ENCODE measurements at places on chromosomes 16 and 17. TPM values are rescaled to one million over a fixed set of nuclear protein-coding genes. Genes with fewer than 3 reads are reported as not detected.
A peak's percentile ranks its signal among the peaks of the same experiment; 100 is the strongest.

GRCh38 chr17:8016632-8017424, 14.4 kb downstream of the GUCY2D start:
- peak; percentile 34 for DNase-seq

DNA sequence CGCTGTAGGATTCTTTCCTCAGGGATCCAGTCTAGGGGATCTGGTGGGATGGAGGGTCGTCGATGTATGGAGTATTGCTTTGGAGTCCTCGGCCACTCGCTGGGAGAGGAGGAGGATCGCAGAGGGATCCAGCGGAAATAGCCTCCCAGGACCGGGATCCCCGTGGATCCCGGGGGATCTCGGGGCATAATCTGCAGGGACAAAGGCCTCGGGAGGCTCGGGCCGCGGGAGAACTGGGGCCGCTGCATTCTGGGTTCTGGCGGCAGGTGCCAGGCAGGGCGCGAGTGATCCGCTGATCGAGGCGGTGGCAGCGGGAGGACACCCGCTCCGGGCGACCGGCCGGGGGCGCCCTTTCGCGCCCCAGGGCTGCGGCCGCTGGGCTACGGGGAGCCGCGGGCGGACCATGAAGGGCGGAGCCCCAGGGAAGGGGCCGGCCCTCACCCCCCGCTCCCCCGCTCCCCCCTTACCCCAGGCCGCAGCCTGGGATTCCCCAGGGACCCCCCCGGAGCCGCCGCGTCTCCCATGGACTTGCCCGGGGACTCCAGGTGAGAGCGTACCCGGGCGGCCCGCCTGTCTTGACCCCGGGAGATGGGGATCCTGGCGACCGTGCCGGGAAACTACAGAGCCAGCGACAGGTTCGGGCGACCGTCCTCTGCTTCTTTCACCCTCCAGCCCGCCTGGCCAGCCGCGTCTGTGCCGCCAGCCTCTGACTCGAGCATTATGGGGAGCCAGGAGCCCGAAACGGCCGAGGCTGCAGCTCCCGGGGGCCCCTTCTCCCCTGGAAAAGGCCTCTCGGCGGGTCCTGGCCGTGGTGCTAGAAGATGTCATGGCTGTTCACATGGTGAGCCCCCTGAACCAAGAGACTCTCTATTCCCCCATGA, 604 bp downstream of the PRR14 start:
- DNase-seq: peak; percentile 71

- DNase-seq: no peak
Observed at GRCh38 chr16:53611179-53611696, 92.4 kb downstream of the RPGRIP1L start.

GRCh38 chr17:50425682-50426471, at the start of gene ACSF2:
ACSF2 (plus strand) TSS chr17:50426218; CDS start chr17:50426262, 44 bp downstream.
- peak; percentile 43 for DNase-seq

DNA sequence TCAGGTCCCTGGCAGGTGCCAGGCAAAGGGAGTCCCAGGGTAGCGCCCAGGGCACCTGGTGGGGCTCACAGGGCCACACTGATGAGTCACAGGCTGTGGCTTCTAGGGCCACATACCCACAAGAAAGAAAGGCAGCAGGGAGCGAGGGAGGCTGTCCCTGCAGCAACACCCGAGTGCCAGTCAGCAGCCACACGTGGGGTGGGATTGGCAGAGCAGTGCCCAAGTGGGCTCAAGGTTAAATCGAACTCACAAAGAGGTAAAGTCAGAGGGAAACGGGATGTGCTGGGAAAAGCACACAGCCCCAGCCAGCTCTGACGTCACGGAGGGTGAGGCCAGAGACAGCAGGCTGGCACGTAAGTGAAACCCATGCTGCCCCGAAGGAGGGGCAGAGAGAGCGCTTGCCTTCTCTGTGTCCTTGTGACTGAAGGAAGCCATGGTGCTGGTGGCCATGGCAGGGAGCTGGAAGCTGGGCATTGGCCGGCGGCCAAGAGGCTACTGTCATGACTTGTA, 33.8 kb downstream of the FA2H start:
- DNase-seq: peak; percentile 37

DNA sequence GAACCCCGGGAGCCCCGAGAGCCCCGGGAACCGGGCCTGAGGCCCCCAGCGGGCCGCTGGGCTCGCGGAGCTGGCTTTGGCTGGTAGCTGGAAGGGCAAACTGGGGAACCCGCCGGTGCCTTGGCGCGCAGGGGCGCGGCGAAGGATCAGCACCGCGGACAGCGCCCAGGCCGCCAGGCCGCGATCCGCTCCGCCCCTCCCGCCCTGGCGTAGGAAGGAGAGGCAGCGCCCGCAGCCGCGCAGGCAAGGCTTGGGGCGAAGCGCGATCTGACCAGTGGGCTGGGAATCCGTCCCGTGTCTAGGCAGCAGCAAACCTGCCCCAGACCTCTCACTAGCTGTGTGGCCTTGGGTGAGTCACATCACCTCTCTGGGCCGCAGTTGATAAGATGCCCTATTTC, 331 bp upstream of the CCDC92B start:
- DNase-seq: peak; percentile 44

- peak; percentile 30 for DNase-seq
Observed at GRCh38 chr16:81429045-81429521, 15.5 kb upstream of the CMIP start.

DNA sequence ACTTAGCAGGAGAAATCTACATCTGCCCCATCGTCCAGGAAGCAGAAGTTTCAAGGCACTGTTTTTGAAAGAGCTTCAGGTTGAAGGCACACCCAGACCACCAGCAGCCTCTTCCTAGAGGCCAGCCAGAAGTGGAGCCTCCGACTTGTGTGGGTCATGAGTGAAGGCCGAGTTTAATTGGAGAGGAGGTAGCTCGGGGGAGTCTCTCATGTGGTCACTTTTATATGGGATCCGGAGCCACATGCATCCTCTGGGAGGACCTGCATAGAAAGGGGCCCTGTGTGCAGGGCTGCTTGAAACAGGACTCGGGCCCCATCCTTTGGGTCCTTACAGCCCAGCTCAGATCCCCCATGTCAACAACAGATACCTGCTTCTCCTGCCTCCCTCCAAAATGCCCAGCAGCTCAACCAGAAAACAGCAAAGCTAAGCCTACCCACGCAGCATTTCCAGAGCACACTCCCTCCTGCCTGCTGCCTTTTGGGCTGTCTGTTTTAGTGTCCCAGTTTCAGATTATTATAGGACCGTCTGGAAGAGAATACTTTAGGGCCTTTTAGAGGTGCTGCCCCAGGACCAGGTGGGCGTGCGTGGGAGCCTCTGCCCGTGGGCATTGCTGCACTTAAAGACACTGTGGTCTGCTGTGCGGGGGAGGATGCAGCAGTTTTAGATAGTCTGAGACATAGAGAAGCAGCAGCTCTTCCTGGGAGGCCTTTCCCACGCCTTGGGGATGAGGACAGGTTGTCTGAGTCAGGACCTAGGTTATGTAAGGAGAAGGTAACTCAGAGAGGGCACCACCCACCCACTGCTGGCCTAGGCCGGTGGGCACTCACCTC, 29.5 kb downstream of the MPRIP start:
- no peak for DNase-seq

- no peak for DNase-seq
Observed at GRCh38 chr17:67770539-67770938, 52.8 kb downstream of the NOL11 start.

GRCh38 chr17:74117999-74118421, 85.5 kb upstream of the RPL38 start:
- DNase-seq: no peak

Gene NR1D1
- 1.5 TPM for total RNA-seq

Gene SLC5A11
- not detected for total RNA-seq

Gene SERPINF2
- 0.40 TPM for total RNA-seq
